ENCODE measurements at places on chromosomes 6 and 20.

GRCh38 chr6:25619217-25619616 lies 32.8 kb upstream of the SCGN start:
- DNase-seq = no peak

- no peak for DNase-seq
These were observed 21.6 kb downstream of the ZNFX1 start for GRCh38 chr20:49256261-49256660.

DNA sequence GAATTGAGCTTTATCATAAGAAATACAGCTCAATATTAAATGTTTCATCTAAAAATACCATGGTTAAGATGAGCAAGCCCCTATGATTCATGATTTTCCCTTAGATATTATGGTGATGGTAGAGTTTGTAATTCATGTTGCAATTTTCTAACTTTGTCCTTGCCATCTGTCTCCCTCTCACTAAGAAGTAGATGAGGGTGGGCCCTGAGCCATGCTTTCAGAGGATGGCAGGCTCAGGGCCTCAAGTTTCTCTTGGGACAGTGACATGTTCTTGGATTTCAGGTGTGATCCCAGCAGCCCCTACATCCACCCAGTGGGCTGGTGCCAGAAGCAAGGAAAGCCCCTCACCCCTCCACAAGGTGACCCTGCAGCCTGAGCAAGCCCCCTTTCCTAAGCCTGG lies 25.6 kb downstream of the L3MBTL1 start:
- no peak for DNase-seq

- DNase-seq = no peak
These were observed 43.5 kb downstream of the AKIRIN2 start for GRCh38 chr6:87658516-87658915.

DNA sequence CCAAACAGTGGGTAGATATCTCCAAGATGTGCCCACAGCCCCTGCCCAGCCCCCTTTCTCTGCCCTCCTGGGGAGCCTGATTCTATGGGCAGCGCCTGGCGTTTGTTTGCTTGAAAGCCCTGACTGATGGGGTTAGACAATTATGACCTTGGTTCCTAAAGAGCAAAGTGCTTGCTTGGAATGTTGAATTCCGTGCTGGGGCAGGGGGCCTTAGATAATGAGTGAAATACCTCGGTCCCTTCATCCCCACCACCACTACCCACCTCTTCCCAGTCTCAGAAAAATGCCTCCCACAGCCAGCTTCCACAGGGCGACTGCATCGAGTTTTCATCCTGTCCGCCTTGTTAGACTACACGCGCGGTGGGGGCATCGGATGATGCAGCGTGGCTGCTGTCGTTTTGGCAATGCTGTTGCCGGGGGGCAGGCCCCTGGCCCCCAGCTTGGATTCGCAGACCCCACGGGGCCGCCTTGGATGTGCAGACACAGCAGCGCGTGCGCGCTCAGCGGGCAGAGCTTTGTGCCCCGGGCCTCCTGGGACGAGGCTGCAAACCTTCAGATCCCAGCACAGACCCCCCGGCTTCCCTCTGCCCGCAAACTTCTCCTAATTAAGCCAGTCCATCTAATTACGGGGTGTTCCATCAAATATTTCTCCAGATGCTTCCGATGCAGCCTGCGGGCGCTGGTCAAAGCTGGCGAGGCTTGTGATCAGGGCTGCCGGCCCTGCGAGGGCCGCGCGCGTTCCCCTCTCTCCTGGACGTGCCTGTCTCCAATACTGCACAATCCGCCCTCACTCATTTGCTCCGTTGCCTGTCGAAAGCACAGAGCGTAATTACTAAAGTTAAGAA lies 86.1 kb downstream of the LINC00237 start:
- no peak for DNase-seq

GRCh38 chr20:33554914-33555420 lies 65.1 kb downstream of the CBFA2T2 start:
- peak; percentile 88 for DNase-seq

DNA sequence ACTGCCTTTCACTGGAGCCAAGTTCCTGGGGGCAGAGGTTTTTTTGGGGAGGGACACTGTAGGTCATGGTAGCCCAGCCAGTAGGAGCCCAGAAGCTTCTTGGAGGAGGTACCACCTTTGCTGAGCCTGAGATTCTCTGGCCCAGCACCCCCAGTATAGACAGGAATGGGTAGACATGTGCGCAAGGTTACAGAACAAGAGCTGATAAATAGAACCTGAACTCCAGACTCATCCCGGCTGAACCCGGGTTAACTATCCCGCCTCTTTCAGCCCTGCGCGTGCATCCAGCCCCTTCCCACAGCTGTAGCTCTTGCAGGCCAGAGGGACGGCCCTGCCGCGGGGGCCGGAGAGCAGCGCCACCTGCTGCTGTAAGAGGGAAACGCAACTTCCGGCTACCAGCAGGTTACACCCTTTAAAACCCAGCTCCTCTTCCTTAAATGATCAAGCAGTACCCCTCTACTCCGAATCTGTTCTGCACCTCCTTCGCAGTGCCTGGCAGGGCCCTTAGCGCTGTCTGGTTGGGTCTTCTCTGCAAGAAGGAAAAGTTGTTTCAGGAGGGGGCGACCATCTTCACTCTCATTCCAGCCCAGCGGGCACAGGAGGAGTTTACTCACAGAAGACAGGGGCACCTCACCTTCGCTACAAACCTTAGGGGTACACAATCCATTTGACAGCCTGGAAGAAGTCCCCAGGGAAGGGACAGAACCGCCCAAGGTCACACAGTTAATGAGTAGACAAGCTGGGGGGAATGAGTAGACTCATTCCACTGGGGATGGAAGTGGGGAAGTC lies 7.5 kb downstream of the SRXN1 start:
- peak; percentile 24 for DNase-seq

DNA sequence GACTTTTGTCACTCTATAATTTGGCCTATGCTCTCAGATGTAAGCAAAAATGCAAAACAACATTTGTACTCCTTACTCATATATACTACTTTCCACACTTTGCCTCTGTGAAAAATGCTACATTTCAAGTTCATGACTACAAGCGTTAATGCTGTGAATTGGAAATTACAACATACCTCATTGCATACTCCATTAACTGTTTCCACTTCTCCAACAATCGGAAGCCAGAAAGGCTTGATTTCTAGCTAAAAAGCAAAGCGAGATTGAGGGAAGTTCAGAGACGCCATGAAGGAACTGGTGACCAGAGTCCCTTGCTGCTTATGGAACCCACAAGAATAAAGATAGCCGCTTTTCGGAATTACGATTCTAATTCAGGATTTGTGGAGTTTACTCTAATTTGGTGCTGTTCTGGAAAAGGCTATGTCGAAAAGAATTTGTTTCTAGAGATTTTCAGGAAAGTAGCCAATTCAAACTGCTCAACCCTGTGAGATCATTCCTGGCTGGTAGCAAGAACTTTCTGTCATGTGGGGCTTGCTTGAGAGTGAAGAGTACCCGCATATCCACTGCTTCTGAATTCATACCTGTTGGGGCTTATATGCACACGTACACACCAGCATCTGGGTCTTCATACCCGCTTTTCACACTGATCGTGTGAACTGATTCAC lies 98.0 kb upstream of the CITED2 start:
- DNase-seq = no peak

GRCh38 chr6:80547827-80548226 lies 441.4 kb downstream of the BCKDHB start:
- peak; percentile 85 for DNase-seq

GRCh38 chr20:4568361-4568959 lies 153.2 kb upstream of the PRND start:
- DNase-seq = no peak

- DNase-seq = no peak
These were observed 60.5 kb upstream of the DUSP22 start for GRCh38 chr6:231779-232178.

GRCh38 chr20:4956200-4956810 lies 45.0 kb downstream of the SLC23A2 start:
- DNase-seq = no peak

DNA sequence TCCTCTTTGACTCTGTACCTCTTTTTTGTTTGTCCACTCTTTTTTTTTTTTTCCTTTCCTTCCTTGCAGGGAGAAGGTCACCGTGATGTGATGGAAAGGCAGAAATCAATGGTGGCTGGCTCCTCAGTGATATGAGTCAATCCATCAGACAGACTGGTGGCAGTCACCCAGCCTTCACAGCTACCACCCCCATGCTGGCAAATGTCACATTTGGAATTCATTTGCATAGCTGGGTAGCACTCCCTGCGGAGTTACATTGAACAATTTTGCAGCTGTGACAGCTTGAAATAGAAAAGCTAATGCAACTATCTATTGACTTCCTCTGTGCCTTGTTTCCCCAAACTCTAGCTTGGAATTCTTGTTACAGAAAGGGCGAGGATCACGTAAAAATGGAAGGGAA lies 668.4 kb downstream of the C6orf118 start:
- DNase-seq = no peak

DNA sequence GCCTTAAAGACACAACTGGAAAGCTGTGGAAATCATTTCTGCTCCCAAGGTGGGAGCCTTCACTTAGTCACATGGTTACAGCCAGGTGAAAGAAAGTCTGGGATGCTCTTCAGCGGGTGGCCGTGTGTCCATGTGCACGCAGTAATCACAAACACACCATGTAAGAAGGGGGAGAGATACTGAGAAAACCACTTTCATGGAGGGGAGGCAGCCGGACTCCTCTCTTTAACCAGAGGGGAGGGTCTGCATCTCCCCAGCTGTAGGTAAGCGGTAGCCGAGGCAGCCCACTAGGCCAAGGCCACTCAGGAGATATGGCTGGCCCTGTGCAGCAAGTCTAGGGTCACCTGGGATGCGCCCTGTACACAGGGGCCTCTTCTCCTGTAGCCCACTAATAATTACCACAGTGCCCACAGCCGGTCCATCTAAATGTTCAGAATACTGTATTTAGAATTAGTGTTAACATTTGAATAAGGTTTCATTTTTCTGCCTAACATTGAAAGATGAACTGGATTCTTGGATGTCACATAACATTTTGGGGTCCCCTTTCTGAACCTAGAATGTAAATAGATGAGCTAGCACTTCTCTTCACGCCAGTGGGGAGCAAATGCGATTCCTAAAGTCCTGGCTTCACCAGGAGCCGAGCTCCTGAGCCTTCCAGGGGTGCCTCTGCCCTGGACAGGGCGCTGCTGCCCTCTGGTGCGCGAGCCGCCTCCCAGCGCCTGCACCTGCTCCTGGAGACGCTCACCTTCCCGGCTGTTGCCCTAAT lies 15.9 kb downstream of the GPR31 start:
- DNase-seq = no peak

DNA sequence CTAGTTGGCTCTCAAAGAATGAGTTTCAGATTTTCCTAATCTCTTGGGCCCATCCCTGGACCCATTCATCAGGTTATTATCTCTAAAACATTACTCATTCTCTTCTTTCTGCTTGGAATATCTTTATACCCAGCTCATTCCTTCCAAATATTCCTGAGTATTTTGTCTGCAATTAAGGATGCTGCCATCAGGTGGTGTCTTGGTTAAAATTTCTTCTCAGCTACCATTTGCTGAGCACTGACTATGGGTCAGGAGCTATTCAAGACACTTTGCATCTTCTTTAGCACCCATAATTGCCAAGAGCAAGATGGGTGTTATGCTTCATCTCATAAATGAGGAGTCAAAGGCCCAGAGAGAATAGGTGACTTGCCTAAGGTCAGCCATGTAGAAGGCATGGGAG lies 8.4 kb downstream of the SUN5 start:
- DNase-seq = no peak

DNA sequence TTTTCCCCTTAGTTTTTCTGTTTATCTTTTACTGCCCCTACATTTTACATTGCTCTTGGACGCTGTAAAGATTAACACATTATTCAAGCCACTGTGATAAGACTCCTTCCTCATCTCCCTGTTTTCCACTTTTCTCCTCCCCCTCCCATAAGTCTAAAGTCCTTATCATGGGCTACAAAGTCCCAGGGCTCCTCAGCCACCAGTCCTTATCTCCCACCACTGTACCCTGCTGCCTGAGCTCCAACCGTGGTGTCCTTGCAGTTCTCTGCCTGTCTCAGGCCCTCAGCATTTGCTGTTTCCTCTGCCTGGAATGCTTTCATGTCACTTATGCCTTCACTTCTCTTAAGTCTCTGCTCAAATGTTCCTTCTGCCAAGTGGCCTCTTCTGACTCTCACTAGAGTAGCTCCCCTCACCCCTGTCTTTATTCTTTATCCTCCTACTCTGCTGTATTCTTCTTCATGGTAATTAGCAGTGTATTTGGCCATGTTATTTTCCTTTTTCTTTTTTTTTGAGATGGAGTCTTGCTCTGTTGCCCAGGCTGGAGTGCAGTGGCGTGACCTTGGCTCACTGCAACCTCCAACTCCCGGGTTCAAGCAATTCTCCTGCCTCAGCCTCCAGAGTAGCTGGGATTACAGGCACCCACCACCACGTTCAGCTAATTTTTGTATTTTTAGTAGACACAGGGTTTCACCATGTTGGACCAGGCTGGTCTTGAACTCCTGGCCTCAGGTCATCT lies 10.8 kb upstream of the LATS1 start:
- no peak for DNase-seq

DNA sequence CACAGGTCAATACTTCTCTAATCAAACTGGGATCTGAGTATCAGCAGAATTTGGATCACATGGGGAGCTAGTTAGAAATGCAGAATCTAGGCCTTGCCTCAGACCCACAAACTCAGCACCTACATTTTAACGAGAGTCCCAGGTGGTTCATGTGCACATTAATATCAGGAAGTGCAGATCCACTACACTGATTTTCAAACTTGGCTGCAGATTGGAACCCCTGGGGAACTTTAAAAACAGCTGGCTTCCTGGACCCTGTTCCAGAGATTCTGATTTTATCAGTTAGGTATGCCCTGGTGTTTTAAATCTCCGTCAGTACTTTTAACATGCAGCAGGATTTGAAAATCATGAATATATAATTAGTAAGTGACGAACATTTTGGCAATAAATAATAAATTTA lies 1.9 kb upstream of the CST8 start:
- no peak for DNase-seq

DNA sequence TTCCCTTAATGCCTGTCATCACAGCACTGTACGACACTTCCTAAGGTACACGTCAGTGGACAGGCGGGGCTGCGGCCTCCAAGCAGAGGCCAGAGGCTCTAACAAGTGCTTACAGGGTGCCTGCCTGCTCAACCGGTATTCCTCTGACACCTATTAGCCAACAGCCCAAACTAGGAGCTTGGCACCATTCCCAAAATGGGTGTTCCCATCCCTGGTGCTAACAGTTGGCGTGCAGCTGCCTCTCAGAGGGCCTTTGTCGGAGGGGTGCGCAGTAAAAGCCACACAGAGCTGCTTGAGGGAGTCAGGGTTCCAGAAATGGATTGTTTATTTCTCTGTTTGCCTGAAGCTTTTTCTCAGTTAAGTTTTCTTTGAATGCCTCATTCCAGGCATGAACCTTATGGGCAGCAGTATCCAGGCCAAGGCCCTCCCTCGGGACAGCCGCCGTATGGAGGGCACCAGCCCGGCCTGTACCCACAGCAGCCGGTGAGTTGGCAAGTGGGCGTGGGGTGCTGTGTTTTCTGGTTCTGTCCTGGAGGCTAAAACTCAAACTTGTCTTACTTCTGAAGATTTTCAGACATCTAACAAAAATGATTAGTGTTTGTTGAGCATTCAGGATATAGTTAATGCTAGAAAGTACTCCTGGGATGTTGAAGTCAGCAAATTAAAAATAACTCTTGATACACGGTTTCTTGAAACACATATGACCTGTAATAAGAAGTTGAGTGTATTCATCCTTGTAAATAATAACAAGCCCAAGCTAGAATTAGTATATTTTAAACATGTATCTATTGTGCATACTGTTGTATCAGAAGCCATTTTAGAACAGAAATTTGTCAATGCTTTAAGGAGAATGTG lies 124.7 kb downstream of the TMEM242 start:
- DNase-seq = no peak

Measured in astrocyte of the cerebellum (primary cell).